Anterior cingulate cortex (tissue), 58 donors: ENCODE measurements at places on chromosomes 13 and 19.

DNA sequence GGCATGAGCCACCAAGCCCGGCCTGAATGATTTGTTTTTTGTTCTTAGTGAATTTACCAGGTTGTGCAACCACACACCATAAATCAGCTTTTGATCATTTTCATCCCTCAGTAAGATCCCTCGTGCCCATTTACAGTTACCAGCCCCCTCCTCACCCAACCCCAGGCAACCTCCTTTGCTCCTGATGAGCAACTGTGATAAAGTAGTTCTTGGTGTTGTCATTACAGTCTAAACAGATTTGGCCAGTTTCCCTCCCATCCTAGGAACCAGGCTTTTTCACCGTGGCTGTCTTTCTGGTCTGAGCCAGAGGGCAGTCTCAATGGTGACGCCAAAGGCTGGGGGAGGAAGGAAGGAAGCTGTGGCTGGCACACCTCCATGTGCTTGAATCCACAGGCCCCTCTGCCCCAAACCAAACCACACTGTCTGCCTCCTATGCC is 61.2 kb upstream of the WDFY2 start:
- DNase-seq, result no peak

DNA sequence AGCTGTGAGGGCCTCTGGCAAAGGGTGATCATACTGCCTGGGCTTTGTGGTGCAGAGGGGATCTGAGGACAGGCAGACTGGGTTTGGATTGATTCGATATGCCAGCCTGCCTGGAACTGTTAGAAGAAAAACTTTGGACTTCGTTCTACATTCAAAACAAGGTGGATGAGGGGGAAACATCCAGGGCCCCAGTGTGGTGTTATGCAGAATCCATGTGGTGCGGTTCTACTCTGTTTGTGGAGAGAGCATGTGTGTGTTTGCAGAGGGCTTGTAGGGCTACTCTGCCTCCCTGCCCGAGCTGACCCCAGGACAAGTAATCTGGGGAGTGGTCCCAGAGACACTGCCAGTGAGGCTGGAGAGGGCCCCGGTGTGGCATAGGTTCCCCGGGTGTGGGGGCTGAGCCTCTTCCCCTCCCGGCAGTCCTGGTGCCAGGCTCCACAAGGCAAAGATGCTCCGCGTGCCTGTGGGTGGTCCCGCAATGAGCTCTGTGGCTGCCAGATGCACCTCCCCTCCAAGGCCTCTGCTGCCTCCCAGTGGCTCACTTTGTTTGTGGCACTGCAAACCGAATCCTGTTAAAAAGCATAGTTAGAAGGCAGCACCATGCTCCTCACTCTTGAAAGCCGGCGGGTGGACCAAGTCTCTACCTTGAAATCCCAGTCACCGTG is 22.3 kb upstream of the TFDP1 start:
- DNase-seq, result peak; percentile 36

- no peak for DNase-seq
These were observed 328.1 kb downstream of the TBC1D4 start for GRCh38 chr13:75153834-75154233.

DNA sequence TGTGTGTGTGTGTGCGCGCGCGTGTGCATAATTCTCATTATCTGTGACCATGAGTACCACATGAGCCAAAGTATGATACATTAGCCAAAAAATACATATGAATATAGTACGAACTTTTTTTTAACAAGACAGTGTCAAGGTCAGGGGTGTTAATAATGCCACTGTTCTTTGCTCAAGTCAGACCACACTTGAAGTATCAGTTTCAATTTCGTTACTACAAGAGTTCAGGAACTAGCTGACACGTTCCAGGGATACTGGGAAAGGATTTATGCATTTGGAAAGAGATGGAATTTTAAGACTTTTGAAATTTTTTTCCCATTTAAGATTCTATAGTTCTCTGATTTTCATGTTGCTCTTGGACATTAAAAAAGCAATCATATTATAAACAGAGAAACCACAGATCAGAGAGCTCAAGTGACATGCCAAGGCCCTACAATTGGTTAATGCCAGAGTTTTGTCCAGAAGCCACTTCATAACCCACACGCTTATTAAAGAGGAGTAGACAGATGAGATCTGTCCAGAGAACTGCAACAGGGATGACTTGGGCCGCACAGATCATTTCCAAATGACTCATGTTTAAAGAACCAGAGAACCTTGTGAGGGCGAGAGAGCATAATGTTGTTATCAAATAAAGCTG is 718.8 kb upstream of the SGCG start:
- no peak for DNase-seq

DNA sequence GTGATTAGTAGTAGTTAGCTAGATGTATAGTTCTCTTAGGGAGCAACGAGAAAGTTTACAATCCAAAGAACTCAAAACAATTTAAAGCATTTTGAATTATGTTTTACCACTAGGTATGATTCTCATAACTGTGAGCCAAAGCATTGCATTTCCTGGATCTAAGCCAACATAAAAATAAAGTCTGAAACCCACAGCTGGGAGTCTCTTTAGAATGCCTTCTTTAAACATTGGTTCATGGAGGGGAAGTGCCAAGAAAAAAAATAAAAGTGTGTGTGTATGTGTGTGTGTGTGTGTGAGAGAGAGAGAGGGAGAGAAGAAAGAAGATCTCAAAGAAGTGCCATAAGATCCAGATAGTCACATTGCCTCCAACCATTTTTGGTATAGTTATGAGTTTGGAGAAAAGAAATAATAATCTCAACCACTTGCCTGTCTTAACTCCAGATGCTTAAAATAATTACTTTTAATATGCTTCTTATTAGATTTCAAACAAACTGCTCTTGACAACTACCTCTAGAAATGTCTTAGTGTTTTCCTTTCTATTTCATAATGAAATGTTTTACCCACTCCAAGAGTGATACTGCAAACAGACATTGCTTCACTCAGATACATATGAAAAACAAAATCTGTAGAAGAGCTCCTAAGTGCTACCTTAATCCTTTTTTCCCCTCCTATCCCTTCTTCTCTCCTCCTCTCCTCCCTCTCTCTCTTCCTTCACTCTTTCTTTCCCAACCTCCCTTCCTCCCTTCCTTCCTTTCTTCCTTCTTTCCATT is 554.1 kb downstream of the KCTD12 start:
- no peak for DNase-seq
